ENCODE measurements at places on chromosomes 1 and 21.

DNA sequence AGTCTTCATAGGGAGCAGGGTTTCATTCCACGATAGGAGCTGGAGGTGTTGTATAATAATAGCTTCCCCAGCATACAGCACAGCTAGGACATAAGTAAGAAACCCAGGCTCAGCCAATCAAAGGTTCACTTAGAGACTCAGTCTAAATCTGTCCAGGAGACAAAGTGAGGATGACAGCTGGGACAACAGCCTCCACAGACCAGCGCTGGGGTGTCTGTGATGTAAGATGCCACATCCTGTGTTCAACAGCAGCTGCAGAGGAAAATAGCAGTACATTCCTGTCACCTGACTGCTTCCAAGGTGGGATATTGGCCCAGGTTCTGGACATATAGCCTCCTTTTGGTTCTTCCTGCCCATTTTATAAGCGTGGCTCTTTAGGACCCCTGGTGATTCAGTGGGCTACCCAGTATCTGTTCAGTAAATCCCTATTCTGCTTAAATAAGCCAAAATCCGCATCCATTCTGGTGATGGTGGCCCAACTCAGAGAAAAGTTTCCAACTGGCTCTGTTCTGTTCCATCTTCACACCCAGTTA is 176.8 kb upstream of the SYT6 start:
- DNase-seq, result no peak

GRCh38 chr21:26715116-26715515 is 130.1 kb downstream of the ADAMTS1 start:
- no peak for DNase-seq

DNA sequence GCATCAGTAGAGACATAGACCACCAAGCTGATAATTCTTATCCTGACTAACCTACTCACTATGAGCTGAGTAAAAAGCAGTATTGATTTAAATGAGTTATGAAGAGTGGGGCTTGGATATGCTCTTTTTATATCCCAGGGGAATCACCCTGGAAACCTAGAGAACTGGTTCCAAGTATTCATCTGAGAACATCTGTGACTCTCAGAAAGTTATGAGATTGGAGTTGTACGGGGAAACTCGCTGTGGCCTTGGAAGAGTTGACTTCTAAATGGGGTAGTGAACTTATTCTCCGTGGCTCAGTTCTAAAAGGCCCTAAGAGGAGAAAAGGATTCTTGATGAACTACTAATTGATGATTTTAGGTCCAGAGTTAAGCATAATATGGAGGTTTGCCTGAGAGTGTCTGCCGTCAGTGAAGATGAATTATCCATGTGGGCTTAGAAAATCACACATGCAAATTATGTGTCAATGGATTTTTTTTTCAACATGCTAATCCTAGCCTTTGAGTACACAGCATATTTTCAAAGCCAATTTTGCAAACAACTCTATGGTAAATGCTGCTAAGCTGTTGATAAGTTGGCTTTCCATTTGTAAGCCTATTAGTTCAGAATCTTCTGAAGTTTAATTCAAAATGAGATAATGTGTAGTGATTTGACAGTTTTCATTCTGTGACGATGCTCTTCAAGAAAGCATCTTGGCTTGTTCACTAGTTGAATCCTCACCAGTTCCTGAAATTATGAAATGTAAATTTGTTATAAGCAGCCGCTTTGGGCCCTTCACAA is 122.7 kb downstream of the FGGY start:
- no peak for DNase-seq

- no peak for DNase-seq
Observed at GRCh38 chr1:100261686-100262085, 4.3 kb upstream of the RTCA start.

GRCh38 chr1:27601321-27601770 is 2.6 kb downstream of the AHDC1 start:
- peak; percentile 47 for DNase-seq

DNA sequence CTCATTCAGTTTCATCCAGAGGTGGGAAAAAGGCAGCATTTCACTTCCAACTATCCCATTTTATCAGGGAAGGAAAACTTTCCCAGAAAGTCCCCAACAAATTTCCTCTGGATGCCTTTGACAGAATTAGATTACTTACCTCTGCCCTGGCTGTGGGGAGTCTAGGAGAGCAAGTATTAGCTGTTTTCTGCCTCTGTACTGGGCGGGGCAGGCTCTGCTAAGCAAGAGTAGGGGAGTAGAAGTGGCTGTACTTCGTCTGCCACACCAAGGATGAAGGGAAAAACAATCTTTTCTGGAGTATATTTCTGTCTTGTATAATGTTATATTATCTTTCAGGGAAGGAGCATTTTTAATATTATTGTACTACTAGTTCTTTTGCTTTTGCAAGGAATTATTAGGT is 78.5 kb downstream of the FNBP1L start:
- DNase-seq, result no peak

DNA sequence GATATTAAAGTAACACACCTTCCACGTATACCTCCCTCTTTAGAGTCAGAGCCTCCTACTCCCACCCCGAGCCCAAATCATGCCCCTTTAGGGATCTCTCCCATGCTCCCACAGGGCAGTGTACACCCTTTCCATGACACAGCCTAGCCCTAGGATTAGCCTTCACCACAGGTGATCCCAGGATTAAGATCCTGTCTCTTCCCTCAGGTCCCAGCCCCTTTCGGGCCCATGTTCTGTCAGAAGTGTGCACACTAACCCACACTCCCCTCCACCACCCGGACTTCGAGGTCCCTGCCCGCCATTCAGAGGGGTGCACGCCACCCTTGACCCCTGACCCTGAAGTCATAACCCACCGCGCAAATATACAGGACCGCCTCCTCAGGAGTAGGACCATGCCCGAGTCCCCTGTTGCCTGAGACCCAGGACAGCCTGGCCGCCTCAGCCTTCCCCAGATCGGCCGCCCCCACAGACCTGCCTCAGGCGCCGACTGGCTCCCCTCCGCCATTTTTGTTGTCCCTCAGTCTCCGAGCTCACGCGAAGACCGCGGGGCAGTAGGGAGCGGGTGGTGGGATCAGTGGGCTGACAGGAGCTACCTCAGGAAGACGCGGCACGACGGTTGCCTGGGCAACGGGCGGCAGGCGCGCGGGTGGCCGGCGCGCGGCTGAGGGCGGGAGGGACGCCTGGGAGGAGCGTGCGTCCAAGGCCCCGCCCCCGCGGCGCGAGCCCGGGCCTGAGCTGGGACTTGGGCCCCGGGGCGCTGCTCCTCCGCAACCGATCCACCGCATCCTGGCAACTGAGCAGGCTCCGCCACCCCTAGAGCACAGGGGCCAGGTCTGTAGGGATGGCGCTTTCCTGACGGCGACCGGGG is at the start of gene AGBL4:
TSS of gene AGBL4 (minus strand) at position 663 of the 868 bp plus-strand sequence.
- peak; percentile 74 for DNase-seq

DNA sequence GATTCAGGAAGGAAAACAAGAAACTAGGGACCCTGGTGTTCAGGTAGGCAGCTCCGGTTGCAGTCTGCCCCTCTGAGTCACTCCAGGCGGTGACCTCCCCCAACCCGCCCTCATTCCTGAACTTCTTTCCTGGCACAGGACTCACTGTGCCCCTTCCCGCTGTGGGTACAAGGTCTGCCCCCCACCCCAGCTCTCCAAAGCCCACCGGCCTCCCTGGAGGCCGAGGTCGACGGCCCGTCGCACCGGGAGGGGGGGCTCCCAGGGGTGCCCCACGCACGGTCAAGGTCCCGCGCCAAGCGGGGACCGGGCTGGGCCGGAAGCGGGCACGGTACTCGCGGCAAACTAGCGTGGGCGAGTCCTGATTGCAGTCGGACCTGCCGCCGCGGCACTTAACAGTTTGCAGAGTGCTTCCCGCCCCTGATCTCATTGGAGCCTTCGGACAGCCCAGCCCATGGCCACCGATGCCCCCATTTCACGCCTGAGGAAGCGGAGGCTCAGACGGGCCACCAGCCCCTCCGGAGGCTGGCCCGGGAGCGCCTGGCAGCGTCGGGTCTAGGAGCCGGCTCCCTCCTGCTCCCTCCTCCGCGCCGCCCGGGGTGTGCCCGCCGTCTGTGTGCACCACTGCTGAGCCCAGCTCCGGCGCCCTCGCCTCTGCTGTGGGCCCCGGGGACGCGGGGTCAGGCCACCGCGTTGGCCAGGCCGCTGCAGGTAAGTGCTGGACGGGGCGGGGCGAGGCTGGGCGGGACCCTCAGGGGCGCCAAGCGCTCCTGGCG is at the start of gene GJB3:
TSS of gene GJB3 (plus strand) at position 144 of the 773 bp plus-strand sequence. CDS start 3,549 bp downstream, outside the sequence.
- peak; percentile 41 for DNase-seq

- DNase-seq, result no peak
Observed at GRCh38 chr1:92599184-92599583, 112.5 kb upstream of the GFI1 start.

Data from right forelimb (tissue), 1 donor.